T follicular helper cell (primary cell): ENCODE measurements at places on chromosomes 6 and 20.

- no peak for DNase-seq
Measured at GRCh38 chr6:159979136-159979874, 10.4 kb downstream of the IGF2R start.

DNA sequence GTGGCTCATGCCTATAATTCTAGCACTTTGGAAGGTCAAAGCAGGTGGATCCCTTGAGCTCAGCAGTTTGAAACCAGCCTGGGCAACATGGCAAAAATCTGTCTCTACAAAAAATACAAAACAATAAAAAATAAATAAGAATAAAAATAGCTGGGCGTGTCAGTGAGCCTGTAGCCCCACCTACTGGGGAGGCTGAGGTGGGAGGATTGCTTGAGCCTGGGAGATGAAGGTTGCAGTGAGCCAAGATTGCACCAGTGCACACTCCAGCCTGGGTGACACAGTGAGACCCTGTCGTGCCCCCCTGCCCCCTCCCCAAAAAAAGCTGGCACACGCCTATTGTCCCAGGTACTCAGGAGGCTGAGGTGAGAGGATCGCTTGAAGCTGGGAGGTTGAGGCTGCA, 35.1 kb upstream of the SRPK1 start:
- no peak for DNase-seq

- no peak for DNase-seq
Measured at GRCh38 chr6:81950877-81951276, 198.4 kb upstream of the TENT5A start.

DNA sequence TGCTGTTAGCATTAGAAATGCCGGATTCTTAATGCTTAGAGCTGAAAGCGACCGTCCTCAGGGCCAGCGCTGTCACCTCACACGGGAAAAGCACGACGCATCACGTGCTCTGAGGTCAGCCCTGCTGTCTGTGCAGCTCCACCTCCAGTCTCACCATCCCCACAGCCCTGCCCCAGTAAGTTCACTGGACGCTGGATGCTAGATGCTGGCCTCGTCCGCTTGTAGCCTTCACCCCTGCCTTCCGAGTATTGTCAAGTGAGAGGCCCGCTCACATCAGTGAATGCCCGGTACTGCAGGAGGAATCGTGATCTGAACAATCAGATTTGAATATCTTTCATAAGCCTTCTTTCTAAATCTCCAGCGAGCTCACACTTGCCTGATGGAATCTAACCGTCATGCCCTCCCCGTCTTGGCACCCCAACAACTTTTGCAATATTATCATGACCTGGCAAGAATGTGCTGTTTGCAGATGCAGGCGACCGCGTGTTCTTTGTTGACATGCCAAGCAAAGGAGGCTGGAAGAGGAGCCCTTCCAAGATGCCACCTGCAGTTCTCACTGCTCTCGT, 64.9 kb downstream of the DLL1 start:
- no peak for DNase-seq
